GM12878 (cell line): ENCODE measurements at places on chromosomes 11 and 22. TPM values are rescaled to one million over a fixed set of nuclear protein-coding genes. Genes with fewer than 3 reads are reported as not detected.

DNA sequence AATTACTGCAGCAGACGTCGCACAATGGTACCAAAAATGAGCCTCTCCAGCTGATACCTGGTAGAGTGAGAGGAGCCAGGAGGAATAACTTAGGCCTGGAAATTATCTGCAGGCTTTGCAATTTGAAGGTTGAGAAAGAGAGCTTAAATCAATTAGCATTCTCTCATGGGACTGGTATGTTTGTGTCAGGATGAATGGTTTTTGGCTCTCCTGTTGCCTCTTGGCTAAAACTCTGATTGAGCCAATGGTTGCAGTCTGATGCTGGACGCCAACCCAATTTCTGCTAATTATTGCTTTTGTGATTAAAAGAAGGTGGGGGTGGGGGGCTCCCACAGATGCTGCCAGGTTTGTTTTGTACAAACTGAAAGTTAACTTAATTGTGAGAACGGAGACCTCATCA is 12.5 kb upstream of the NELL1 start:
- no peak overlapping the region for H3K4me3 ChIP-seq
- DNase-seq = no peak
- H3K27me3 ChIP-seq = no peaks in the 10 kb centered on the region
- no peak overlapping the region for H3K27ac ChIP-seq
- H3K4me1 ChIP-seq = no peaks in the 10 kb centered on the region

DNA sequence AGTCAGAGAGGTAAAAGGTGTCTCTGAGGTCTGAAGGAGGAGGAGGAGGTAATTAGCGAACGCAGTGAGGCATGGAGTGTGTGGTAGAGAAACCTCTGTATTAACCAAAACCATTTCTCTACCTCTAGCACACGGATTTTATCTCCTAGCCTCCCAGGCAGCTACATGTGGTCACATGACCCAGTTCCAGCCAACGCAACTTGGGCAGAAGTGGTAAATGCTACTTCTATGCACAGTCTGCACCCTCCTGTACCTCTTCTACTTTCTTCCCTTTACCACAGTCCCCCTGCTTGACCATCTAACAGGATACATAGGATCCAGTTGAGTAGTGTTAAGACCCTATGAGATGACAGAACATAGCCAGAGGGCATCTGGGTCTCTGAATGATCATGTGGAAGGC is 95.7 kb downstream of the XRRA1 start:
- no peak overlapping the region for H3K4me3 ChIP-seq
- no peaks in the 10 kb centered on the region for H3K36me3 ChIP-seq
- no peak for DNase-seq
- H3K4me1 ChIP-seq = no peaks in the 10 kb centered on the region
- no peaks in the 10 kb centered on the region for H3K27me3 ChIP-seq
- H3K27ac ChIP-seq = no peak overlapping the region

Gene OOSP3
- not detected in 2 replicates for total RNA-seq

DNA sequence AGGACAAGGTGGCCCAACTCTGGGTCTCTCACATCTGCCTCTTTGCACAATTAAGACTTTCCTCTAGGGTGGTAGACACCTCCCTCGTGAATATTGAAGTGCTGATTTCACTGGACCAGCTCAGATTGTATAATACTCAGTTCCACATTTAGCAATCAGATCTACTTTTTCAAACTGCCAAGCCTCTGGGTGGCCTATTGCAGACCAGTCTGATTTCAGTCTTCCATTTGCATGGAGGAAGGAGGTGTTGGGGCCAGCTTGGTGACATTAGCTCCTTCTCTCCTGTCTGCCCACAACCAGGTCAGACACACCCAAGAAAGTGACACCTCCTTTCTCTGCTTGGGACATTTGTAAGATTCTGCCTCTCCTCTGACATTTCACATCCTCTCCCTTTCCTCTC is 78.2 kb downstream of the PPFIBP2 start:
- H3K27me3 ChIP-seq = no peaks in the 10 kb centered on the region
- H3K4me1 ChIP-seq = peaks cover 15% of the 10 kb centered on the region
- H3K4me3 ChIP-seq = no peak overlapping the region
- DNase-seq = no peak

Gene OR10A3
- not detected in 2 replicates for total RNA-seq

- H3K27ac ChIP-seq = no peak overlapping the region
- no peak overlapping the region for H3K4me3 ChIP-seq
- H3K27me3 ChIP-seq = peaks cover 2% of the 10 kb centered on the region
- H3K4me1 ChIP-seq = no peaks in the 10 kb centered on the region
- H3K36me3 ChIP-seq = no peaks in the 10 kb centered on the region
These were observed 1.9 kb downstream of the BTG4 start for GRCh38 chr11:111510311-111510710.

Gene CRYBA4
- not detected in 2 replicates for total RNA-seq

GRCh38 chr11:69241075-69241740 is 52.7 kb upstream of the MYEOV start:
- no peaks in the 10 kb centered on the region for H3K27me3 ChIP-seq
- no peak overlapping the region for H3K4me3 ChIP-seq
- H3K4me1 ChIP-seq = no peaks in the 10 kb centered on the region; the same call in 1 of the 2 replicates
- H3K36me3 ChIP-seq = no peaks in the 10 kb centered on the region

DNA sequence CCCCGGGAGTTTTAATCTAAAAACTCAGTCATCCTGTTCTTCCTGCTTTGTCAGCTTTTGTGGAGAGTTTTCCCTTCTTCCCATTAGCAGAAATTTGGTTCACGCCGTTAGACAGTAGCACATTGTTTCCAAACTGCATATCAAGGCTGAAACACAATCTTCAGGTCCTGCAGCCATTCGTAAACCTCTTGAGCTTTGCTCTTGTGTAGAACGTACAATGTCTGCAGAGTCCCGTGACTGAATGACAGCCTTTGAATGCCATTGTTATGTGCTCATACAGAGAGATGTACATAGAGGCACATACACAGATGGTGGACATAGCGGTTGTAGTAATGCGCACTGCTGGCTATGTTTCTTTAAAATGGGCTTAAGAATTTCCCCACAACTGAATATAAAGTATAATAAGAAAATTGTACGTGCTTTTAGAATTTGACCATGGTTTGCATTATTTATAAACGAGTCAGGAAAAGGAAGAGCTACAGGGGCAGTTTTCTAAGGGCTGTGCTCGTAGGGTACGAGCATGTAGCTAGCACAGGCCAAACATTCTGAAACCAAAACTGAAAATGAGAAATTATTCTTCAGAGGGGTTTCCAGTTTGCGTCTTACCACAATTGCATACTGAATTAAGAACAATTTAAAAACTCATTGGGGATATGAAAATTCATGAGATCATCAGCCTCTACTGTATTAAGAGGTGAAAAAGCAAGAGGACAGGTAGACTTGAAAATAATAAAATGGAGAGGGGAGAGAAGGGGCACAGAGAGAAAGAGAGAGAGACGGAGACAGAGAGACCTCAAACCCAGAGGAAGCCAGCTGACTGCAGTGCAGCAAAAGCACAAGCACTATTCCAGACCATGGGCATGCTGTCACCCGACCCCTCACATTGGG is 310.1 kb downstream of the CADM1 start:
- peak overlapping the region; percentile 10; the same call in 1 of the 2 replicates for H3K4me3 ChIP-seq
- no peaks in the 10 kb centered on the region for H3K27me3 ChIP-seq
- H3K4me1 ChIP-seq = peaks cover 10% of the 10 kb centered on the region; the same call in 1 of the 2 replicates
- no peaks in the 10 kb centered on the region for H3K36me3 ChIP-seq
- H3K27ac ChIP-seq = no peak overlapping the region
- DNase-seq = peak; percentile 19

DNA sequence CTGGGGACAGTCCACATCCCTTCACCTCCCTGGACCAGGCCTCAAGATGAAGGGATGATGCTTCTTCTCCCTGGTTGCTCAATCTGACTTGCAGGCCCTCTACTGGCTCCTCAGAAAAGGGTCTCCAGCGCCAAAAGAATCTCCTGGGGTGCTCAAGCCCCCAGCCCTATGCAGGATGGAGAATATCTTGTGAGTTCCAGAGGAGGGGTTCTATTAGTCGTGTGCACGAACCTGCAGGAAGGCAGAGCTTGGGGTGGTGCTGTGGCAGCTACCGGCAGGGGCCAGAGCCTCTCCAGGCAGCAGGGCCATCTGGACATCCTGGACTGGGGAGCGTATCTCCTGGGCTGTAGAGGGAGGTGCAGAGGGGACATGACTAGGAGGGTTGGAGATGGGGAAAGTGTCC is 1339.5 kb downstream of the BRD1 start:
- H3K27ac ChIP-seq = no peak overlapping the region
- H3K27me3 ChIP-seq = peaks cover 5% of the 10 kb centered on the region
- no peaks in the 10 kb centered on the region for H3K4me1 ChIP-seq
- no peak overlapping the region for H3K4me3 ChIP-seq
- H3K36me3 ChIP-seq = no peaks in the 10 kb centered on the region
